ENCODE measurements at places on chromosomes 7 and 10. TPM values are rescaled to one million over a fixed set of nuclear protein-coding genes. Genes with fewer than 3 reads are reported as not detected.

- H3K27ac ChIP-seq = no peak overlapping the region
- no peak overlapping the region for H3K4me3 ChIP-seq
- DNase-seq = no peak
- H3K4me1 ChIP-seq = peaks cover 7% of the 10 kb centered on the region
- H3K27me3 ChIP-seq = no peaks in the 10 kb centered on the region
Observed at GRCh38 chr7:24788961-24789576, 31.8 kb upstream of the GSDME start.

DNA sequence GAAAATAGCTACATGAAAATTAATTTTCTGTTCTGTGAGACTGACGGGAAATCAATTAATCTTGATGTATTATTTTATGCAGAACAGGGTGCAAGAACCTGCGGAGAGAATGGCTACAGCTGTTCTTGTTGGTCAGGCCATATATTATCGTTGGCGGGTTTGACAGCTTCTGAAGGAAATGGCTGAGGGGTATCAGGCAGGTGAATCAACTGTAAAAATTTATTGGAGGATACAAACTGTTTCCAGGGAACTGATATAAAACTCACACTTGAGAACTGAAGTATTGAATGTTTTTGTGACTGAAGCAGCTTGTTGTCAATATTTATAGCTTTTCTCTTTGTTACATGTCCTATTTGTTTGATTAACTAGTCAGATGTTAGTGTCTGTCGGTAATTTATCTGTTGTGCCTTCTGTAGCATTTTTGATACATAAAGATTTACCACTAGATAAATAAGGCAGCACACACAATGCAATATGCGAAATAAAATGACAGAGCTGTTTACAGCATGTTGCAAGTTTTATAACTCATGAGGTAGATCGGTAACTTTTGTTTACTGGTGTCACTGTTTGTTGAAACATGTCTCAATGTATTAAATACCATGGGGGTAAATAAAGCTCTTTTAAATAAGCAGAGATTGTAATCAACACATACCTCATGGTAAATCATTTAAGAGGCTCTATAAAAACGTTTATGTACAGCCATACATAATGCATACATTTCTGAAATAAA lies 308.2 kb downstream of the LRMDA start:
- H3K27ac ChIP-seq = no peak overlapping the region
- no peaks in the 10 kb centered on the region for H3K36me3 ChIP-seq
- H3K4me1 ChIP-seq = no peaks in the 10 kb centered on the region

Gene TMEM225B
- 0.29 TPM for polyA plus RNA-seq

DNA sequence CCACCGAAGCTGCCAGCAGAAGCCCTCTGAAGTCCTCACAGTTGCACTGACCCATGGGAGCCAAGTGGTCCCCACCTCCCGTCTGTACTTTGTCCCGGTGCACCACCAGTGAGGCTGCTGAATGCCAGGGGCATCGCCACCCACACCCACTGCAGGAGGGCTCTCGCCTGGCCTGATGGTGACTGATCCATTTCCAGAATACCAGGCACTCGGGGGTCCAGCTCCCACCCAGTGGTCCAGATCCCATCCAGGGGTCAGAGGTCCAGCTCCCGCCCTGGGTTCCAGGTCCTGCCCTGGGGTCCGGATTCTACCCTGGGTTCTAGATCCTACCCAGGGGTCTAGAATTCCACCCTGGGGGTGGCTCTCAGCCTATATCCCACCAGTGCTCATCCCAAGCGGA lies 9.1 kb upstream of the JAKMIP3 start:
- no peak overlapping the region for H3K4me3 ChIP-seq
- no peak overlapping the region for H3K27ac ChIP-seq
- no peaks in the 10 kb centered on the region for H3K27me3 ChIP-seq
- DNase-seq = no peak

Gene WNT8B
- polyA plus RNA-seq = not detected

Gene GPER1
- 2.3 TPM for polyA plus RNA-seq

DNA sequence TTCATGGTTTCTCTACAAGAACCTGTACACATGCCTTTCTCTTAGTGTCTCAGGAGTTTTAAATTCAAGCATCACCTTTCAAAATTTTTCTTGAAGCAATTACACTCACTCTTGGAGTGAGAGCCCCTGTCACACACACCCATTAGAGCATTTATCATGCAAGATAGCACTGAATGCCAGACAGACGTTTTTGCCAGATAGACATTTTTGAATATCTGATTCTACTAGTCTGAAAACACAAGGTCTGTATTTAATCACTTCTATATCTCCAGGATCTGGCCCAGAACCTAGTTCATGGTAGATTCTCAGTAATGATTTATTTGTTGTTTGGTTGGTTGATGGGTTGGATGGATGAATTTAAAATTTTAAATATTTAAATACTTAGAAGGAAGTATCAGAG lies 60.9 kb upstream of the PDE1C start:
- no peak for DNase-seq
- no peak overlapping the region for H3K4me3 ChIP-seq
- no peaks in the 10 kb centered on the region for H3K36me3 ChIP-seq
- no peaks in the 10 kb centered on the region for H3K27me3 ChIP-seq
- H3K27ac ChIP-seq = no peak overlapping the region

Gene RARRES2
- not detected for polyA plus RNA-seq

Gene TRPV6
- polyA plus RNA-seq = not detected

DNA sequence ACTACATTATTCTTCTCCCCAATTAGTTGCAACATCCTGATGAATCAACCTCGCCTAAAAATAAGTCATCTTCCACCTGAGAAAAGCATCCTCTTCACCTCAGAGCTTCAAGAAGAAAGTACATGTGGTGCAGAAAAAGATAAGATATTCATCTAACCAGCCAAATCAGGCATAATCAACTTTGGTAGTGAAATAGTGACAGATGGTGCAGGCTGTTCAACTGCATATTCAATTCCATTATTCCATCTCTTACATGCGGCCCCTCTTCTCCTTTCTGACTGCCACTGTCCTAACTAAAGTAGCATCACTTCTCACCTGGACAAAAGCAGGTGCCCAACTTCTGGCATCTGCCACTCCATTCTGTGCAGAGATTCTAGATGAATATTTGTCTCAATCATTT lies 148.4 kb upstream of the STEAP1 start:
- H3K36me3 ChIP-seq = no peaks in the 10 kb centered on the region
- no peaks in the 10 kb centered on the region for H3K4me1 ChIP-seq
- H3K4me3 ChIP-seq = no peak overlapping the region
- no peaks in the 10 kb centered on the region for H3K27me3 ChIP-seq
- no peak overlapping the region for H3K27ac ChIP-seq

Gene AZGP1
- polyA plus RNA-seq = not detected

DNA sequence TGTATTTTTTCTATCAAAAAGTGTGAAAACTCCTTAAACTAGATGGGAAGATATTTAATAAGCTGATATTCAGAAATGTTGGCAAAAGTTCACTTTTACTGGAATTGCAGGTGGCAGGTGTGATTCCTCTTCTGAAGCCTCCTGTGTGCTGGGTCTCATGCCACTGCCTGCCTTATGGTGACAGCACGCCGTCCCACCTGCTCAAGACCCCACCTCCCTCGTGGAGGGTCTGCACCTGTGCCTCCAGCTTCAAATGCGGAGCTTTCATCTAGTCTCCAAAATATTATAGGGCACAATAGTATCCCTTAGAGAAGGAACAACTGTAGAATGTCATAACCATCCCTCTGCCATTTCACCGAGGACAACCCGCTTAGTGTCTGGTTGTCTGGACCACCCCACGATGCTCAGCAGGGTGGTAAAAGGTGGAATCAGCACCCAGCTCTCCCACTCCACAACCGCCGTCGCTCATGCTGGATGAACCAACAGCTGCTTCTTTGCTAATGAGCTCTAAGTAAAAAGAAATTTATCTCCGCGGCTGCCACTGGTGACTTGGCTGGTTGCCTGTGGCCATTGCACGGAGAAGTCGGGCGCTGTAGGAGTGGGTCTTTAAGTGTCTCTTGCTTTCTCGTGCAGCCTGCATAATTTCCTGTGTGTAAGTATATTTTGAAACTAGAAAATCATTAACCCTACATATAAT lies 119.3 kb upstream of the TCERG1L start:
- no peaks in the 10 kb centered on the region for H3K27me3 ChIP-seq
- no peaks in the 10 kb centered on the region for H3K36me3 ChIP-seq
- no peaks in the 10 kb centered on the region for H3K4me1 ChIP-seq
- DNase-seq = no peak
- no peak overlapping the region for H3K27ac ChIP-seq
- no peak overlapping the region for H3K4me3 ChIP-seq

Gene SLC29A4
- 10.8 TPM for polyA plus RNA-seq

GRCh38 chr7:31022117-31022516 lies 30.0 kb upstream of the ADCYAP1R1 start:
- H3K4me1 ChIP-seq = no peaks in the 10 kb centered on the region
- no peaks in the 10 kb centered on the region for H3K36me3 ChIP-seq
- no peak for DNase-seq
- H3K4me3 ChIP-seq = no peak overlapping the region
- H3K27ac ChIP-seq = no peak overlapping the region
- no peaks in the 10 kb centered on the region for H3K27me3 ChIP-seq

Gene AGR3
- polyA plus RNA-seq = not detected

GRCh38 chr10:118568327-118568848 lies 27.1 kb downstream of the PRLHR start:
- H3K27me3 ChIP-seq = no peaks in the 10 kb centered on the region
- DNase-seq = peak; percentile 61
- no peaks in the 10 kb centered on the region for H3K36me3 ChIP-seq
- H3K27ac ChIP-seq = no peak overlapping the region
- no peak overlapping the region for H3K4me3 ChIP-seq

Gene MEOX2
- 11.6 TPM for polyA plus RNA-seq

DNA sequence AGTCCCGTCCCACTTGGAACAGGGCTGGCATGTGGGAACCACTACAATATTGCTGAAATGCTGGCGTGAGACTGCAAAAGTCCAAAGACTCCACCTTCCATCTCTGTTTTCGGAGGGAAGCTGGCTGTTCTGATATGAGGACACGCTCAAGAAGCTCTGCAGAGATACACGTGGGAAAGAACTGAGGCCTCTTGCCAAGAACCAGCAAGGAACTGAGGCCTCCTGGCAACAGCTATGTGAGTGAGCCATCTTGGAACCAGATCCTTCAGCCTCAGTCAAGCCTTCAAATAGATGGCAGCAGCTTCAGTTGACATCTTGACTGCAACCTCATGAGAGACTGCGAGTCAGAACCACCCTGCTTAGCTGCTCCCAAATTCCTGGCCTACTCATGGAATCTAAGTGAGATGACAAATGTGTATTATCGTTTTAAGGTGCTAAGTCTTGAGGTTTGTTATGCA lies 30.8 kb downstream of the SGMS1 start:
- H3K27me3 ChIP-seq = no peaks in the 10 kb centered on the region
- no peak overlapping the region for H3K27ac ChIP-seq
- no peaks in the 10 kb centered on the region for H3K36me3 ChIP-seq
- no peak for DNase-seq
- H3K4me3 ChIP-seq = no peak overlapping the region

GRCh38 chr10:104331208-104331838 lies 6.9 kb downstream of the ITPRIP start:
- peaks cover 87% of the 10 kb centered on the region for H3K4me1 ChIP-seq
- peak overlapping the region; percentile 96 for H3K27ac ChIP-seq
- H3K36me3 ChIP-seq = peaks cover 7% of the 10 kb centered on the region
- no peaks in the 10 kb centered on the region for H3K27me3 ChIP-seq

Gene CPEB3
- polyA plus RNA-seq = 0.60 TPM

Gene CPVL
- 0.14 TPM for polyA plus RNA-seq

Gene PLXDC2
- polyA plus RNA-seq = 0.32 TPM

DNA sequence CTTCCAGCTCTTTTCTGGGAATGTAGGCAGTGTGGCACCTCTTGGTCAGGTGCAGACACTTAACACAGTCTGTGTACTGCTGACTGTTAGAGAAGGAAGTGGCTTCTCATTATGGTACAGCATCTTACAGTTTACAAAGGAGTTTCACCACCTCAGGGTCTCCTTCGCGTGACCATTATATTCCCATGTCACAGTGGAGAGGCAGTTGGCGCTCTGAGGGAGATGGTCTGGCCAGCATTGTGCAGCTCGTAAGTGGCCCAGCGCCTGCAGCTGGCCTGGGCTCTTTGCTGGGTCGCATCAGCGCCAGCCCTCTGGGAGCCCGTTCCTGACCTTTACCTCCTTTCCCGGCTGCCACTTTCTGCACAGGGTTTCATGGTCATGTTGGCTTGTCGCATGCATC lies 15.4 kb downstream of the TSPAN15 start:
- H3K4me1 ChIP-seq = peaks cover 44% of the 10 kb centered on the region
- H3K4me3 ChIP-seq = no peak overlapping the region
- no peaks in the 10 kb centered on the region for H3K36me3 ChIP-seq
- DNase-seq = no peak
- no peak overlapping the region for H3K27ac ChIP-seq

DNA sequence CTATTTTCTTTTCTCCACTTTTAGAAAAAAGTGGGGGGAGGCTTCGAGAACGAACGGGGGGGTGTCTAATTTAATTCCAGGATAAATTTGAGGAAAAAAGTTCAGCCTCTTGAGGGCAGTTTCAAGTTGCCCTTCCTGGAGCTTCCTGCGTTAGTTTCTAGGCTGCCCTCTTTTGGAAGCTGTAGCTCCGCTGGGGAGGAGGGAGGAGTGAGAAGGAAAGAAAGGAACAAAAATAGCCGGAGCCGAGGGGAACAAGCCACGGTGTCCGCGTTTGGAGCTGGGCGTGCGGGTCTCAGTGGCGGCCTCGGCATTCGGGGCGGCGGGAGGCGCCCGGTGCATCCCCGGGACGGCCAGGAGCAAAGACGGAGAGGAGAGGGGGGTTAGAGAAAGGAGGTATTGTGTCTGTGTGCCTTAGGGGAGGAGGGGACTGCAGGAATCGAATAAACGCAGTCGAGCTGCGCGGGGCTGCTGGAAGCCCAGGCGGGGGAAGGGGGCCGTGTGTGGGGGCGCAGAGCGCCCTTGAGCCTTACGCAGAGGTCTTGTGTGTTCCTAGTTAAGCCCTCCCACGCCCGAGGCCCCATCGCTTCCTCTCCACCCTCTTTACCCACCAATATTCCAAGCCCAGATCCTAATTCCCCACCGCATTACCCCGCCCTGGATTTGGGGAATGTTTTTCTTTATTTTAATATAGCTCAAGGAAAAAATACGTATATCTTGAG lies 2.0 kb upstream of the TNRC18 start:
- peak overlapping the region; percentile 90 for H3K4me3 ChIP-seq
- peak overlapping the region; percentile 72 for H3K27ac ChIP-seq
- H3K27me3 ChIP-seq = no peaks in the 10 kb centered on the region
- H3K4me1 ChIP-seq = peaks cover 13% of the 10 kb centered on the region

DNA sequence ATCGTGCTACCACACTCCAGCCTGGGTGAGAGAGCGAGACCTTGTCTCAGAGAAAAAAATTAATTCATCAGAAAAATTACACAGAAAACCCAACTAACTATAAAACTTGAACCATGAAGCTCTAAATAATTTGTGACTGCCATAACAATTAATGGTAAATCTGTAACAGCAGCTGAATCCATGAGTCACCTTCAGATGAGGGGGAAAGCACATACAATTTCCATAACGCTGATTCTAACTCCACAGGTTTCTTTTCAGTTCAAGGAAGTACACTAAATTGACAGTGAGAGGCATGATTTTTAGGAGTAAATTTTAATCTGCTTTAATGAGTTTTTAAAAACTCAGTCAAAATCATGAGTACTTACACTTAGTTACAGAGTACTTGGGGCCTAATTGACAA lies 120.1 kb upstream of the NOBOX start:
- no peaks in the 10 kb centered on the region for H3K36me3 ChIP-seq
- no peaks in the 10 kb centered on the region for H3K4me1 ChIP-seq
- no peaks in the 10 kb centered on the region for H3K27me3 ChIP-seq
- no peak for DNase-seq

Gene LDB1
- polyA plus RNA-seq = 137 TPM

Measured in endothelial cell of umbilical vein (primary cell).